T-cell (primary cell): ENCODE measurements at places on chromosomes 1 and 21.

- no peak for DNase-seq
Measured at GRCh38 chr1:64282351-64282750, 78.9 kb downstream of the UBE2U start.

GRCh38 chr1:199129247-199129646, 490.4 kb downstream of the PTPRC start:
- DNase-seq = no peak

- DNase-seq = no peak
Measured at GRCh38 chr1:116508085-116508983, 62.5 kb downstream of the CD58 start.

GRCh38 chr1:100010804-100011203, 41.0 kb downstream of the SLC35A3 start:
- no peak for DNase-seq

DNA sequence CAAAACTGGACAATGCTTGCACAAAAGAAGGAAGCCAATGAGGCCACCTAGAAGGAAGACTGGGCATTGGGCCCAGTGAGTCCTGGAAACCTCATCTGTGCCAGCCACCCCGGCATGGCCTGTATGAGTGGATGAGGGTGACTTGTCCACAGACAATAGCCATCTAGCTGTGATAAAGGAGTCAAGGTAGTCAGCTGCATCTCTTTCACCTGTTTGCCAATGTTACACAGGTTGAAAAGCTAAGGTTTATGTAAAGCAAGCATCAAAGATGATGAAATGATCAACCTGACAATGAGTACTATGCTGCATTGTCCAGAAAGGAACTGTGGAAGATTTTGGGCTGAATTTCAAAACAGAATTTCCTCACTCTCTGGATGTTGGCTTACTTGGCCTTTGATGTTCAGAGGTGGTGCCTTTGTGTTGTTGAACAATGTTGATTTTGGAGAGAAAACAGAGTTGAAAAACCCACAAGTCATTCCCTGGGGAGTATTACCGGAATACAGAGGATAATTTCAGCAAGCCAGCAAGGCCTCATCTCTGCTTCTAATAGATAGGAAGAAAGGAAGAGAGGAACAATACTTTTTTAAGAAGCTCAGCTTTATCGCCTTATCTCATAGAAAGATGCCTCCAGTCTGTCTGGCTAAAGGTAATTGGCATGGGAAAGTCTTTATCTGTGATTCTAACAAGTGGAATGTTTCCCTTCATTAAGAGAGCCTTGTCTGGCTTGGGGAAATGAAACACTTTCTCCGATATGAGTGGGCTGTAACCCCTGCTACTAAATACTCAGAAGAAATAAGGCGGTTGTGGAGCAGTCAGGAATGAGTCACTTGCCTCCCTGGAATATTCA, 11.4 kb upstream of the SELE start:
- DNase-seq = no peak

DNA sequence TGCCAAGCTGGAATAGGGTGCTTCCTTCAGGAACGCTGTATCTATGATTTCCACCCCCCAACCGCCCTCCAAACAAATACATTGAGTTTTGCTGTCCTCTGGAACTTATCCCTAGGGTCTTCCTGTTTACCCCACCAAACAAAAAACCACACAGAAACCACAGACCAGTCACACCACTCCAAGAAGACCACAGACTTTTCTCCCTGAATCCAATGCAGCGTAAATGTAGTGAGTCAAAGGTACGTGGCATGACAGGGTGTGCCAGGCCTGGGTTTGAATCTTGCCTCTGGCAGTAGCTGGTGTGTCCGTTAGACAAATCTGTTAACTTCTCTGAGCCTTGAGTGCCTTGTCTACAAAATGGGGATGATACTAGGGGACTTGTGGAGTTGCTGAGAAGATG, 27.8 kb downstream of the ASAP3 start:
- no peak for DNase-seq

DNA sequence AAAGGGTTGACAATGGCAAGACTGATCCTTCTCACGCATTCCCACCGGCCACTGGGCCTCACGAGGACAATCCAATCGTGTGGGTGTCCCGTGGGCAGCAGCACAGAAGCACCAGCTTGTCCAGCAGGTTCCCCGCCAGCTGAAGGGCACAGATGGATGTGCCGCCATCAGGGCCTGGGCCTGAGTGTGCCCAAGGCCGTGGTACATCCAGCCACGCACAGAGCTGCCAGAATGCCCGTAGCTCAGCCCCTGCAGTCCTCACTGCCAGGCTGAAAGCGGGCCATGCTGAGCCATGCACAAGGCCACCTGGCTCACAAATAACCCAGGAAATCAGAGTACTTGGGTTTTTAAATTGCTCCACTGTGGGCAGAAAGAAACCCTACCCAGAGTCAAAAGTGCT, 7.0 kb downstream of the NPHP4 start:
- DNase-seq = no peak

DNA sequence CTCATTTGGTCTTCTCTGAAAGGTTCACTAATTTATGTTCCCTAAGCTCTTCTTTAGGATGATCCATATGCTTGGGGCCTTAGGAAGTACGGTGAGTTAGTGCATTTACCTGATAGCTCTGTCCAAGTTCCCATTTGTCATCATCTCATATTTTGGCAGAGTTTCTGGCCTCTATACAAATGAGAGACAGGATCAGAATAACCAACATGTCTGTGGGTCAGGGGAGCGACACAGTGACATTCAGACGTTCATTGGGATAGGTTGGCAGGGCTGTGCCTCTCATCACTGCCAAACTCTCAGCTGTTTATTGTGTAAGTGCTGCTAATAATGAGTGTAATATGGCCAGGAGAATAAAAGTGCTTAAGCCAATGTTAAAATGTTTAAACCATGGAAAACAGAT, 561.1 kb upstream of the ZRANB2 start:
- no peak for DNase-seq

DNA sequence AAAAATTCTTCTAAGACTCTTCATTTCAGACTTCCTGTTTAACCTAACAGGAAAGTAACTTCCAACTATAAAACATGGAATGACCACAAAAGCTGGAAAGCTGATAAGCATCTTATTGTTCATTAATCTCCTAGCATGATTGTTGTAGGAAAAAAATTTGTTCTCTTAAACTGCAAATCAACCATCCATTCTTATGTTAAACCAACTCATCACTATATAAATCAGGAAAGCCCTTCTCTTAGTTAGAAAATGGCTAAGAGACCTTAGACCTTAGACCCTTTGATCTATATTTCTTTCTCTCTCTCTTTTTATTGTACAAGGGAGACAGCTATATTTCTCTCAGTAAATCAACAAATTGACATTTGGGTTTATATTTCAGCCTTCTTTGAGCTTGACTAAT, 101.4 kb downstream of the UBE2U start:
- no peak for DNase-seq

DNA sequence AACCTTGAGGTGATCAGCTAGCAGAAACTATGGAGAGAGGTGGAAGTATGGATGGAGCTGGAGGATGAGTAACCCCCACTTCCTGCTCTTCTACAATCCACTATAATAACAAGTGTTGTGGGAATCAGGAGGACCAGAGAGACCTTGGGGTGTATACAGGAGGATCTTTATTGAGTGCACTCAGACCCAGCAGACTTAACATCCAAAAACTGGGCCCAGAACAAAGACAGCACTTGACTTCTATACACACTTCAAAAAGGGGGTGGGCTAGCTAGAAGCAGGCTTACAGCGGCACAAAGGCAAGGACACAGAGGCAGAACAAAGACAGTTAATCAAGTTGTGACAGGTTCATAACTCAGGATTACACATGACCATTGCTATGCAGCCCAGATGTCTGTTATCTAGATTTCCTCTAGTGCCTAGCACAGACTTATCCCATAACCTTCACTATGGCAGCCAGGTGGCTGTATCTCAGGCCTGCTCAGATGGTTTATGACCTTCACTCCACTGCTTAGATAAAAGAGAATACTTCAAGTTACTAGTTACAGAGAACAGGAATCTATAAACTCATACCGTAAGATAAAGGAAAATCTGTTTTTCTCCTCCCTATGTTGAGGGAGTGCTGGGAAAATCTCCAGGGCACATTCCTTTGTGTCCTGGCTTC, 36.1 kb upstream of the PADI2 start:
- DNase-seq = no peak

- DNase-seq = no peak
Measured at GRCh38 chr1:174289644-174290310, 130.5 kb downstream of the RABGAP1L start.

DNA sequence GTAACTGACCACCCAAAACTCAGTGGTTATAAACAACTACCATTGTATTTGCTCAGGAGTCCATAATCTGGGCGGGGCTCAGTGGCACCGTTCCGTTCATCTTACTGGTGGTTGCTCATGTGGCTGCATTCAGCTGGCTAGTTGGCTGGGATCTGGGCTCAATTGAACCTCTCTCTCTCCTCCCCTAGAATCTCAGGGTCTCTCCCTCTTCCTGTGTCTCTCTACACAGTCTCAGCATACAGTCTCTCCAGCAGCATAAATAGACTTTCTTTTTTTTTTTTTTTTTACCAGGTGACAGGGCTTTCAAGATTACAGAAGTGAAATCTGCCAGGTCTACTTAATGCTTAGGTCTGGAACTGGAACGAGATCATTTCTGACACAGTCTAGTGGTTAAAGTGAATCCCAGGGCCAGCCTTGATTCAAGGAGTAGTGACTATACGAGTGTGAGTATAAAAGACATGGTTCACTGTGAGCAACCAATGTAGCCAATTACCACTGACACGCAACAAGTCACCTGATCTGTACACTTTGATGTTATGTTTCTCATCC, 193.7 kb upstream of the ESRRG start:
- DNase-seq = no peak

- DNase-seq = no peak
Measured at GRCh38 chr1:209790286-209791193, 6.2 kb upstream of the C1orf74 start.

- DNase-seq = no peak
Measured at GRCh38 chr1:231147896-231148295, 14.0 kb upstream of the TRIM67 start.

DNA sequence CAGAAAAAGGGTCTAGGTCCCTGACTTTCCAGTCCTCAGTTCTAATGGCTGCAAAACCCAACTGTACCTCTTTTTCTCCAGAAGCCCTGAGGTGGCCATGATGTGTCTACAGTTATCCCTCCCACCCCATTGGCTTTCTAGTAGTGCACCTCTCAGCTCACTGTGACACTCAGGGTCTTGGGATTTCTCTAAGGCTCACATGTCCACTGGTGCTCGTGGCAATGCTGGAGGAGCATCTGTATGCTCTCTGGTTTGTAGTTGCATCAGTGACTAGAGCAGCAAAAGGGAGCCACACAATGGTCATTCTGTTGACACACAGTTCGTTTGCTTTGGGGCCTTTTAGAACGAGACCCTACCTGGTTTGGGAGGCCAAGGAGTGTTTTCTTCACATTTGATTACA, 81.6 kb upstream of the SYT6 start:
- DNase-seq = no peak

- no peak for DNase-seq
Measured at GRCh38 chr1:92494485-92495141, 7.9 kb upstream of the GFI1 start.

- DNase-seq = no peak
Measured at GRCh38 chr1:172967936-172968335, 82.8 kb downstream of the TNFSF18 start.

GRCh38 chr1:185139246-185139645, 17.5 kb downstream of the TRMT1L start:
- DNase-seq = no peak

GRCh38 chr1:77762072-77762476, 2.4 kb upstream of the USP33 start:
- no peak for DNase-seq

- no peak for DNase-seq
Measured at GRCh38 chr1:15014516-15014915, 139.0 kb upstream of the TMEM51 start.

DNA sequence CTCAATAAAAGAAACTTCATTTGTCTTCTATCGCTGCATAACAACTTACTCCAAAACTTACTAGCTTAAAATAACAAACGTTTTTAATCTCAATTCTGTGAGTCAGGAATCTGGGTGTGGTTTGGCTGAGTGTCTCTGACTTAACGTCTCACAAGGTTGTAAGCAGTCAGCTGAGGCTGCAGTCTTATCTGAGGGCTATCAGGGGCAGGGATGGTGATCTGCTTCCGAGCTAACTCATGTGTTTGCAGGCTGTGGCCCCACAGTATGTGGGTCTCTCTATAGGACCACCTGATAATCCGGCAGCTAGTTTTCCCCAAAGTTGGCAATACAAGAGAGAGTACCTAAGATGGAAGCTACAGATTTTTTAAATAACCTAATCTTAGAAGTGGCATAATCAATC, 234.2 kb upstream of the FGGY start:
- DNase-seq = no peak

- no peak for DNase-seq
Measured at GRCh38 chr1:229031061-229031460, 239.8 kb upstream of the RAB4A start.
